ENCODE measurements at places on chromosomes 12 and 14. TPM values are rescaled to one million over a fixed set of nuclear protein-coding genes. Genes with fewer than 3 reads are reported as not detected.

The KLRB1 gene
- total RNA-seq = not detected

DNA sequence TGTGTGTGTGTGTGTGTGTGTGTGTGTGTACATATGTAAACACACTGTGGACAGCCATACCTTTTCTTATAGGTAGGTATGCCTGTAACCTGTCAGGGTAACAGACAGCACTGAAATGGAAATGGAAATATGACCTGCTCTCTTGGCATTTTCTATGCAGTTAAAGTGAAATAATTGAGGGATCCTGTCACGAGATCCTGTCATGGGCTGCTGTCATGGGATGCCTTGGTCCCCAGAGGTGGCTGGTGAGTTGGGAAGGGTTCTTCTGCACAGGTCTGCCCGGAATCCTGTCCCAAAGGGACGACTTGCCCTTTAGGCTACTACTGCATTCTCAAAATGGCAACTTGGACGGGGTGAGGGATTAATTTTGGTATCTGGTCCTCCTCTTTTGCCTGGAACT is 47.3 kb downstream of the ELK3 start:
- no peak for DNase-seq
- H3K36me3 ChIP-seq = no peaks in the 10 kb centered on the region
- H3K27ac ChIP-seq = no peak overlapping the region
- no peaks in the 10 kb centered on the region for H3K4me1 ChIP-seq
- no peak overlapping the region for H3K4me3 ChIP-seq
- H3K27me3 ChIP-seq = no peaks in the 10 kb centered on the region

GRCh38 chr12:89363582-89363981 is 11.3 kb upstream of the DUSP6 start:
- DNase-seq = no peak
- no peak overlapping the region for H3K27ac ChIP-seq
- H3K4me3 ChIP-seq = no peak overlapping the region

- H3K27ac ChIP-seq = no peak overlapping the region
- H3K4me3 ChIP-seq = no peak overlapping the region
- no peaks in the 10 kb centered on the region for H3K27me3 ChIP-seq
Observed at GRCh38 chr14:84288781-84289180, 1241.2 kb upstream of the FLRT2 start.
